ENCODE measurements at places on chromosomes 5 and 9.

DNA sequence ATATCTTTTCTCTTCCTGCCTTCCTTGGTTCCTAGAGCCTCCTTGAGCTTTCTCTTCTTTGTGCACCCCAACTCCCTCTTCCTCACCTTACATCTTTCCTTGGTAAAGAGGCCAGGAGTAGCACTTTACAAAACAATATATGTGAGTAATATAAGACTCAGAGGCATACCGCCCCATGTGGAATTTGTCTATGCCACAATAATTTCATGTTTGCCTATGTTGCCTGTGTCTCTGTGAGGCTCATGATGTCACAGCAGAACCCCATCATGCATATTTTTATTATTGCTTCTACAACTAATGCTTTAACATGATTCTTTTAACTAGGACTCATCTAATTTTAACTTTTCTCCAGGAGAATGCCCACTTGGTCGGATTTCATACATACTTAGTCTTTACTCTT, 15.0 kb upstream of the LVRN start:
- DNase-seq: no peak

DNA sequence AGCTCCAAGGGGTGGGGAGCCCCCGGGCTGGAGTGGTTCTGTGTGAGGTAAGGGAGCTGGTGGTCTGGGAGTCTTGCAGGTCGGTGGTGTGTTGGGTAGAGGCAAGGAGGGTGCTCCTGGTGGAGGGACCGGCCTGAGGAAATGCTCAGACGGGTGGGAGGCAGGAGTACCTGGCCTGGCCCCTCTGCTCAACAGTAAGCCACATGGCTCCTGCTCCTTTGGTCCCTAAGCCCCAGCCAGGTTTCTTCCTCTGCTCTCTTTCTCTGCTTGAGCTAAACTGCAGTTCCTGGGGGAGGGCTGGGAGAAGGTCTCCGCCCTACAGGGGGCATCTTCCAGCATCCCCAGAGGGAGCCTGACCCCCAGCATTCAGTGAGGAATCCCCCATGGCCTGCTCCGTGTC, 17.2 kb downstream of the TSPAN17 start:
- DNase-seq: no peak

DNA sequence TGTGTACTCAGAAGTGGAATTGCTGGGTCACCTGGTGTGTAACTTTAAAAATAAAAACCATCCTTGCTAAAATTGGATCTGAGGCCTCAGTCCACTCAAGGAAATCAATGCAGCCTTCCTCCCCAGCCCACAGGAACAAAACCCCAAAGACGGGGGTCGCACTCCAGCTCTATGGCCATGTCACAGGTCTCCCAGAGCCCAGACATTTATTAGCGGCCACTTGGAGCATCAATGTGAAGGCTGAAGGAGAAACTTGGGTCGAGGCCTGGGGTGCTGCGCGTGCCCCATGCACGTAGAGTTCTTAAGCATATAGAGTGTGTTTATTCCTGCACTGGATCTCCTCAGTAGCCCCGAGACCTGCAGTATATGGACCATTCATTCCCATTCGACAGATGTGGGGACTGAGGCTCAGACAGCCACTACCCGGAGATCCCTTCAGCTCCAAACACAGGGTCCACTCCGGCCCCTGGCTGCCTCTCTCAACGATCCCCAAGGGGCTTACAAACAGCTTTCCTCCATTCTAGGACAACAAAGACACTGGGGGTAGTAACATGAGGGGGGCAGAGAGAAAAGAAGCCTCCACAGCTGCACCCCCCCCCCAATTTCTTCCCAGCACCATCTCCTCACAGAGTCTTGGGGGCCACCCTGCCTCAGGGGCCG, 14.3 kb upstream of the OLFM1 start:
- DNase-seq: no peak

GRCh38 chr9:5762421-5762820, 70.5 kb downstream of the ERMP1 start:
- no peak for DNase-seq

DNA sequence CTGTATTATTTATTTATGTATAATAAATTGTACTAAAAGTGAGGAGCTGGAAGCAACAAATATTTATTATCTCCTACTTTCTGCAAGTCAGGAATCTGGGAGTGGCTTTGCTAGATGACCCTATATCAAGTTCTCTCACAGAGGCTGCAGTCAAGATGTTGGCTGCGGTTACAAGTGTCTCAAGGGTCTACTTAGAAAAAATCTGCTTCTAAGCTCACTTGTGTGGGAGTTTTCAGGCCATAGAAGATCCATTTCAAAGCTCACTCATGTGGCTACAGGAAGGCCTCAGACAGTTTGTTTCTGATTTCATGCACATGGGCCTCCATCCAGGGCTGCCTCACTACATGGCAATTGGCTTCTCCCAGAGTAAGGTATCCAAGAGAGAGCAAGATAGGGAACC, 551.1 kb downstream of the CAAP1 start:
- no peak for DNase-seq

- no peak for DNase-seq
Observed at GRCh38 chr9:94150279-94150828, 66.1 kb downstream of the PTPDC1 start.

DNA sequence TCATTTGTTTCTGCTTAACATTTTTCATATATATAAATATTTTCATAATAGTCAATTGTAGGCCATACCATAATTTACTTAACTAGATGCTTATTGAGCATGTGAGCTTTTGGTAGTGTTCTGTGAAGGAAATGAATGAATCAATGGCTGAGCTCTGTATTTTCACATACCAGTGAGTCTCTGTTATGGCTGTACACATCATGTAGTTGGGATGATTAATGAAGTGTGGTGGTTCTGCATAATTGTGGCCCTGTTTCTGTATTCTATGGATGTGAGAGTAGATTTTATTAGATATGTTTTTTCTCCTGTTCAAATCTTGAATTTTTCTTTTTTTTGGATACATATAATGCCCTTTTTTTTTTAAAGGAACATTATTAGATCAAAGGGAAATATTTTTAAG, 56.2 kb downstream of the CTNNA1 start:
- DNase-seq: no peak

- no peak for DNase-seq
Observed at GRCh38 chr9:134912126-134912840, 5.4 kb downstream of the FCN1 start.

GRCh38 chr5:173920024-173920753, 32.0 kb downstream of the CPEB4 start:
- DNase-seq: no peak

- no peak for DNase-seq
Observed at GRCh38 chr9:122944960-122945888, 4.4 kb downstream of the RABGAP1 start.

DNA sequence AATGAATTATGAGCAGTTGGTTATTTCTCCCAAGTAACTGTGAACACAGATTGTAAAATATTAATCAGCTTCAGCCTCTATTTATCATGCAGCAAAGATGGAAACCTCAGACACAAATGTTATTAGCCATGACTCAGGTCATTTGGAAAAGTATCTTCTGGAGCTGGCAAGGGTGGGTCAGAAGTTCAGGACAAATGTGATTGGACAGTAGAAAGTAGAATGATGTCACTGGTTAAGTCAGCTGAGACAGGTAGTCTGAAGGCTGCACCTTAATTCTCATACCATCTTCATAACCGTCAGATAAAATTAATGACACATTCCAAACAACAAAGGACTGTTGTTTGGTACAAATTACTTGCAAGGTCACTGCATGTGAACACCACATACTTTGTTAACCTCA, 140.2 kb downstream of the EMB start:
- DNase-seq: no peak

DNA sequence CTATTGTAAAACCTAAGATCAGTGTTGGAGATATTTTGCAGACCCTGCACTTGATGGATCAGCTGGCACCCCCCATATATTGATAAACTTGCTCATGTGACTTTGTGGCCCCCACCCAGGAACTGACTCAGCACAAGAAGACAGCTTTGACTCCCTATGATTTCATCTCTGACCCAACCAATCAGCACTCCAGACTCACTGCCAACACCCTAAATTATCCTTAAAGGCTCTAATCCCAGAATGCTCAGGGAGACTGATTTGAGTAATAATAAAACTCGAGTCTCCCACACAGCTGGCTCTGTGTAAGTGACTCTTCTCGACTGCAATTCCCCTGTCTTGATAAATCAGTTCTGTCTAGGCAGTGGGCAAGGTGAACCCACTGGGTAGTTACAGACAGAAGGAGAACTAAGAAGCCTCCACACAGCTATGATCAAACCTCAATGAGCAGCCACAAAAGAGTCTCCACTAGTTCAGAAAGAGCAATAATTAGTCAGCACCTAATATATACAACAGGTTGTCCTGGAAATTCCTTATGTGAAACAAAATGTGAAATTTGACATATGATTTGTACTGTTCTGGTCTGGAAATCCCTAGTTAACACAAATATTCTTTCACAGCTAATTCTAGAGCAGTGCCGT, 52.2 kb downstream of the ACTL7B start:
- no peak for DNase-seq

DNA sequence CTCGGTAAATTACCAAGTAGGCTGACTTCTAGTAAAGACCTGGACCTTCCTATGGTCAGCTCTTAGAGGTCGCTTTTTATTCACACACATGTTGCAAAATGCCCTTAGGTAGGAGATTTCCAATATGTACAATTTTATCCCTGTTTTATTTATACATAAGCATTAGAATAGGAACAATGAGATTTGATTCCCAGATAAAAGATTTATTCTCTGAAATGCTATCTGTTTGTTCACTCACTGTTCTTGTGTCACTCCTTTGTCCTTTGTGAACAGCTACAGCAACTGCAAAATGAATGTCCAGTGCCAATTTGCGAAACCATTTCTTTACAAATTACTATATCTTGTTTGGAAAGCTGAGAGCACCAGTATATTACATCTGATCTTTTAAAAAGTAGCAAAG, 991.5 kb upstream of the TYRP1 start:
- DNase-seq: no peak

GRCh38 chr5:42840269-42840668, 28.6 kb upstream of the SELENOP start:
- no peak for DNase-seq

DNA sequence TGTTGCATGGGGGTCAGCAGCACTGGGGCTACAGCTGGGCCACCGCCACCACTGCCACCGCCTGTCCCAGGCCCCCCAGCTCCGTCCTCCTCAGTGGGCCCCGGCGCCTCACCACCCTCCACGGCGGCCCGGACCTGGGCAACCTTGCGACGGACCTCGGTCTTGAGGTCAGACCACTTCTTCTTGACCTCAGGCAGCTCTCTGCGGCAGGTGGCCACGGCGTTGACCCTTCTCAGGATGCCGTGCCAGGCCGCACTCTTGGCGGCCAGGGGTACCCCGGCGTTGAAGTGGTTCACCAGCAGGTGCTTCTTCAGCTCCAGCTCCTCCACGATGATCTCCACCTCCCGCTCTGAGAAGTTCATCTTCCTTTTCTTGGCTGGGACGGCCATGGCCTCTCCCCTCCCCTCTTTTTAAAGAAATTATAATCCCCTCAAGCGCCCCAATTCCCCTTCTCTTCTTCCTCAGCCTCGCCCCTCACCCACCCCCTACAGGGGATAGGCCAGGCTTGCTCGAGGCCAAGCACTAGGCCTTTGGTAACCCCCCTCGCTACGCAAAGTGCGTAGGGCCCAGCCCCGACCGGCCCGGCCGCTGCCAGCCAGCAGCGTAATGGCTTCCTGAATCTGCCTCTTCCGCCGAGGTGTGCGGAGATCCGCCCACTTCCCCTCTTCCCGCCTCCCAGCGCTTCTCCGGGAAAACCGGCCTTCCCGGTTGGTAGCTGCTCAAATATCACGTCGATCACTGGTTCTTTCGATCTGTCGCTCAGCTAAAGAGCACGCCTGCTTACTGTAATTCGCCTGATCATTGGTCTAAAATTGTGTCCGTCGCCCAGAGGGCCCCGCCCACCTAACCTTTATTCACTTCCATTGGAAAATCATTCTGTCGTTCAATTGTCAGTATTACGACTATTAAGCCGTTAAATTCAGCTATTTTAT, at the start of gene NAIF1:
TSS of gene NAIF1 (minus strand) at position 608 of the 932 bp plus-strand sequence. CDS start at position 389, 219 bp downstream.
- peak; percentile 97 for DNase-seq

- no peak for DNase-seq
Observed at GRCh38 chr9:75601280-75601679, 289.2 kb upstream of the PCSK5 start.

- DNase-seq: no peak
Observed at GRCh38 chr5:32584646-32585045, 711 bp upstream of the SUB1 start.

GRCh38 chr9:9099646-9100045, 1300.1 kb upstream of the DMAC1 start:
- DNase-seq: no peak

- DNase-seq: peak; percentile 15
Observed at GRCh38 chr9:9942764-9943424, 669.9 kb downstream of the PTPRD start.

DNA sequence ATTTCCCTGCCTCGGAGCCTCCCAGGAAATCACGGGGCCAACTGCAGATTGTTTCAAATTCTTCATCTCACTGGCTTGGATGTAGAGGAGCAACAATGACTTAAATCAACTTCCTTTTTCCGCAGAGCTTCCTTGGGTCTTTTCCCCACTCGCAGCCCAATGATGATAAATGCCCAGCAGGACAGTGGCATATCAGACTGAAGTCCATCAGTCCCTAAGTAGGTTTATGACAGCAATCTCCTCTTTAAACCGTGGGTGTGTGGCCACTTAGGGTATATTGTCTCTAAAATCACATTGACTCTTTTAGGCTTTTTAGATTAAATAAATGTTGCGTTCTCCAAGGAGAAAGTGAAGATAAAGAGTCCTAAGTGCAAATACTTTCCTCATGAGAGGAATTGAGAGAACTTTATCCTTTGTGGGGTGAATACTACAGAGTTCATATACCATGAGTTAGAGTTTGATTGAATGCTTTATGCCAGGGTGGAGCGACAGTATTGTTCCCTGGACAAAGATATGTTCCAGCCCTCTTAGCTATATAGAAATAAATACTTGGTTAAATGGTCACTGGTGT, 59.1 kb downstream of the IQGAP2 start:
- DNase-seq: no peak

DNA sequence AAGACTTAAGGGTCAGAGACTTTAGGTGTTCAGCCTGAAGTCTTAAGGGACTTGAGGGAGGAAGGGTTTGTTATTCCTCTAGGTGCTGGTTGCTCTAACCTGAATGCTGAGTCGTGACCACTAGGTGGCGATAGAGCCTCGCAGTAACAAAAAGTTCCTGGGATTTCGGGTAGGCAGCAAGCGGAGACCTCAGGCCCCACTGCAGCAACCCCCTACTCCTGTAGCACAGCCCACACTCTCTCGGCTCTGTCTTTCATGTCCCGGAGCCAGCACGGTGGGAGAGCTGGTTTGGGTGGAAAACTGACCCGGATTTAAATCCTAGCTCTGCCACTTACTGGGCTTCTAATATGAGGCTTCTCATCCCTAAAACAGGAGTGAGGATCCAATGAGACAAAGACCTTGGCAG, 100.3 kb upstream of the PANK3 start:
- DNase-seq: peak; percentile 46

GRCh38 chr5:130166839-130167490, 262.7 kb downstream of the CHSY3 start:
- DNase-seq: no peak

- no peak for DNase-seq
Observed at GRCh38 chr5:133825631-133826289, 142.7 kb downstream of the C5orf15 start.

GRCh38 chr5:10839118-10839517, 78.1 kb upstream of the DAP start:
- no peak for DNase-seq

Measured in T-helper 2 cell treated with Interferon-gamma antibody and Interleukin-4, amounts not matched to agents 5 μg/mL and 100 μg/mL, for 36 hours (primary cell).